NCI-H2081 (cell line): ENCODE measurements at places on chromosomes 7 and 10.

- DNase-seq = no peak
Measured at GRCh38 chr10:47036771-47037170, 125.5 kb downstream of the PTPN20 start.

GRCh38 chr10:116111483-116112095, 161.4 kb downstream of the GFRA1 start:
- DNase-seq = no peak

GRCh38 chr10:92569071-92569470, 4.8 kb downstream of the IDE start:
- DNase-seq = no peak

DNA sequence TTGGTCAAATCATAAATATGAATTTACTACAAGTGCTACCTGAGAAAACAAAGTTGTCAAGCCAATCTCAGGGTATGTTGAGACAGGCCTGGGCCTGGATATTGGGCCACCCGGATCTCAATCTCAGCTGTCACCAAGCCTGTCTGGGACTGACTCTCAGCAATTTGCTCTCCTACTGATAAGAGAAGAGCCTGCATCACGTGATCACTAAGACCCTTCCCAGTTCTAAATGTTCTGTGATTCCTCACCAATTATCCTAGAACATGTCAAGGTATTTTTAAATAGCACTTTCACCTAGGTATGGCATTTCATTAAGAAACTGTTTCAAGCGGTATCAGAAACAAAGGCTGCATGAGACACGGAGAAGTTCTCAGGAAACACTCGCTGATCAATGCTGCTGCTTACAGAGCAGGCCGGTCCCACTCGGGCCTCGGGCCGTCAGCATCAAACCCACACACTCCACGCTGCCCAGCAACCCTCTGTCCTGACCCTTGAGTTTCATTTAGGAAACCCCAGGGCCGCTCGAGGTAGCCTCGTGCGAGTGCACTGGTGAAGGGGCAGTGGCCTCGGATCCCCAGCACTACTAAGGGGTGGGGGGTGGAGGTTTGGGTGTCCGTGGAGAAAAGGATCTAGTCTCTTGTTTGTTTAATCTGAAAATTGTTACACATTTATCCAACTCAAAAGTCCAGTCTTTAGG, 4.1 kb downstream of the KLF6 start:
- no peak for DNase-seq

GRCh38 chr10:131277969-131278368, 33.6 kb downstream of the TCERG1L start:
- DNase-seq = no peak

DNA sequence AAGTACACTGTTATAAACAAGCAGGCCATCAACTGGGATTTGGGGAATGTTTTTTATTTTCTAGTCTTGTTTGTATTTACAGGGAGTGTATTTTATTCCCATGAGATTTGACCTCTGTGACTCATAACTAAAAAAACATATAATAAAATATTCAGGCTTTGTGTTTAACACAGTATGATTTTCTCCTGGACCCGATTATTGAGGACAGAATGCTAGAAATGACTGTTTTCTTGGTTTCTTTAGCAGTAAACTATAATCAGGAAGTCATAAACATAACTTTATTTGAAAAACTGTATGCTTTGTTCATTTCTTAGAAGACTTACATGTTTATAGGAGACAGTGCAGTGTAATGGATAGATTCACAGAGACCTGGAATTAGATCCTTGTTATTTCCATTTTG, 2.1 kb downstream of the NHLRC2 start:
- no peak for DNase-seq

GRCh38 chr10:49488056-49488717, 50.7 kb downstream of the ERCC6 start:
- no peak for DNase-seq
